ENCODE measurements at places on chromosomes 5 and 9.

DNA sequence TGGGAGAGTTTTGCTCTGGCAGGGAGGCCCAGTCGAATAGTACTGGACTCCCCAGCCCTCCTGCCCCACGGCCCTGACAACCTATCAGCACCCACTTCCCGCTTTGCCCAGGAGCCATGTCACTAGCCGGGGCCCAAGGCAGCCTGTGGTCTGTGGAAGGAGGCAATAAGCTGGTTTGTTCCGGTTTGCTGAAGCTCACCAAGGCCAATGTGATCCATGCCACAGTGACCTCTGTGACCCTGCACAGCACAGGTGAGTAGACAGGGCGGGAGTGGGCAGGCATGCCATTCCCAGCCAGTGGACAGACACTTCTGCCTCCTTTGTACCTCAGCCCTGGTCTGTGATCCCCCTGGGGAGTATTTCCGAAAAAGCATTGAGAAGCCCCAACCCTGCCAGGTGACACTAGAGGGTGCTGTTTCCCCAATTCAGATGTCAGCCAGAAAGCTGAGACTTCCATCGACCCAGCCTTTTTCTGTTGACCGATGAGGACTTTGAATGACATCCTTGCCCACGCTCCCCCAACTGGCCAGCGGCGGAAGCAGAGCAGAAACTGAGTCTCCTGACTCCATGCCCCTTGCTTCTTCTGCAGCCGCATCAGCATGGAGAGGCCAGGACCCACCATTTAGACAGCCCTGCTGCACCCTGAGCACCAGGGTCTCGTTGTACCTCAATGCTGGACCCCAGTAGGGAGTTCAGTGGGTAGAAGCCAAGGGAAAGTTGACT, 9.6 kb downstream of the PCYOX1L start:
- DNase-seq: peak; percentile 35

GRCh38 chr5:74279244-74279643, 361.3 kb downstream of the ENC1 start:
- DNase-seq: no peak

GRCh38 chr9:107502464-107502863, 12.9 kb upstream of the KLF4 start:
- no peak for DNase-seq

GRCh38 chr5:20556115-20556763, 568.2 kb upstream of the CDH18 start:
- no peak for DNase-seq

DNA sequence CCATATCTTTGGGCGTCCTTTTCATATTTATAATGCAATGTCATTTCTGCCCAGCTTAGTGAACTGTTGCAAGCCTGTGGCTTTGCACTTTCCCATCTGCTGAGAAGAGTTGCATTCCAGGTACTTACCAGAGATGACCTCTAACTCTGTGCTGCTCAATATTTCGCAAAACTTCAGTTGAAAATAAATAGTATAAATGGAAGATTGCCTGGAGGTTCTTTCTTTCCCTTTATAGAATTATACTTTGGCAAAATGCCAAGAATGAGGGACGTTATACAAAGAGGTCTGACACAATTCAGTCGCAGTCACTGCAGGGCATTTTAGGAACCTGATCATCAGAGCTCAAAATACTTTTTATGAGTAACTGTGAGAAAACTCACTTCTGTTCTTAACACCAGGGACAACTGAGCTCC, 18.9 kb upstream of the VLDLR start:
- DNase-seq: no peak

DNA sequence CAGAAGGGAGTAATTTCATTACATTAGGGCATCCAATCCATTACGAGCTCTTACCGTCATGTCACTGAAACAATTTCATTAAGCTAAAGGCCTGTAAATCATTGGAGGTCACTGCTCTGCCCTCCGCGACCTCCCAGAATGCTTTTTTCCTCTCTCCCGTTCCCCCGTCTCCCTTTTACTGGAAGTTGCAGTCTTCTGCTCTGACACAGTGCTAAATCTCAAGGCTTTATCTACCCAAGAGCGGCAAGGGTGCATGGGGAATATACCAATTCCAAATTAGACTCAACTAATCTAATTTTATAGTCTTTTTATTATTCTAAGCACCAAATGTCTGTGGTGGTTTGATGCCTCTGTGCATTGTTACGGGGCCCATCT, 265.7 kb upstream of the PANK3 start:
- DNase-seq: no peak

DNA sequence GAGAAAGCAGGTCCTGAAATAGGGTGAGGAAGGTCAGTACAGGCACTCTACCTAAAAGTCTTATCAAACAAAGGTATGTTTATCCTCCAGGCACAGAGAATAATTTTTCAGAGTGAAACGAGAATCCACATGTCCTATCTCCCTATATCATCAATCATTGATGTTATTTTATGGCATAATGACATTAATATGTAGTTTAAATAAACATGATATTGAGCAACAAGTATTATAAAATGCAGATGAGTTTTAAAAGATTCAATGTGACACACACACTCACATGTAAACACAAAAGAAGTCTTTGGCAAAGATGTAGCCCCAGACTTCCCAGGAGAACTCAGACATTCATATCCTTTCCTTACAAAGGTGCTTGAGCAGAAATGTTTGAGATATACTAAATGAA, 389.1 kb downstream of the ADGRV1 start:
- no peak for DNase-seq

- no peak for DNase-seq
Measured at GRCh38 chr9:88266416-88266815, 121.8 kb upstream of the SPIN1 start.

Data from central memory CD4-positive, alpha-beta T cell (primary cell).